Activated T-helper 17 cell treated with anti-CD3 and anti-CD28 coated beads, Interleukin-2, amount 50 U/mL, for 72 hours (primary cell): ENCODE measurements at places on chromosomes 16 and 17.
A peak's percentile ranks its signal among the peaks of the same experiment; 100 is the strongest.

- H3K27ac ChIP-seq, result peak overlapping the region; percentile 12
- ATAC-seq, result peak; percentile 5
- no peaks in the 10 kb centered on the region for H3K36me3 ChIP-seq
- peaks cover 27% of the 10 kb centered on the region for H3K27me3 ChIP-seq
- no peak overlapping the region for H3K4me3 ChIP-seq
Measured at GRCh38 chr17:41212524-41213169, 13.8 kb upstream of the KRTAP9-2 start.

DNA sequence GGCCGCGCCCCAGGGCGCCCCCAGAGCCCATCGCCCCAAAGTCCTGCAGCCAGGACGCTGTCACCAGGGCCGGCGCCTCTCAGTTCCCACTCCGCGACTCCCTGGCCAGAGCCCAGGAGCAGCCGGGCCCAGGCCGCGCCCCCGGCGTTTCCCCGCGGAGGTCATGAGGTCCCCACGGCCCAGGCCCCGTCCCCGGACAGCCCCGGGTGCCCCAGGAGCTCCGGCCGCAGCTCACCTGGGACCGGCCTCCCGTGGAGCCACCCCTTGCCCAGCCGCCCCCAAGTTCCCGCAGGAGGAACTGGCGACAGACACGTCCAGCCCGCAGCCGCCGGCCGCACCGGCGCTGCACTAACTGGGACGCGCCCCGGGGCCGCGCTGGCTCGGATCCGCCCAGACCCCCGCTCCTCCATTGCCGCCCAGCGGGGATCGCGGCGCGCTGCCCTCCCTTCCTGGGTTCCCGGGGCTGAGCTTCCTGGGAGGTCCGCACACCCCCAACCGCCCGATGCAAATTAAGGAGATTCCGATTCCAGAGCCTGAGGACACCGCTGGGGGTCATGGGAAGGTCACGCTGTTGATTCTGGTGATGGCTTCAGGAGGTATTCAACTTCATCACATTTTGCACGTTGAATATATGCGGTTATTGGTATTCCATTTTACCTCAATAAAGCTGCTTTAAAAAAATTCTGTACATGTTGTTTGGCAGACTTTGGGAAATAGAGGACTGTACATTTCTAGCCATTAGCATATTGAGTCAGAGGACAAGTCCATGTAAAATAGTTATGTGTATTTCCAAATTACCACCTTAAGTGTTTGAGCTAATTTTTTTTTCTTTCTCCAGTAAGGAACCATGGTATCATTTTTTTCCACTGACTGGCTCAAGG, 9.9 kb downstream of the AHSP start:
- peaks cover 19% of the 10 kb centered on the region for H3K27me3 ChIP-seq
- no peak overlapping the region for H3K27ac ChIP-seq
- peak; percentile 34 for ATAC-seq

DNA sequence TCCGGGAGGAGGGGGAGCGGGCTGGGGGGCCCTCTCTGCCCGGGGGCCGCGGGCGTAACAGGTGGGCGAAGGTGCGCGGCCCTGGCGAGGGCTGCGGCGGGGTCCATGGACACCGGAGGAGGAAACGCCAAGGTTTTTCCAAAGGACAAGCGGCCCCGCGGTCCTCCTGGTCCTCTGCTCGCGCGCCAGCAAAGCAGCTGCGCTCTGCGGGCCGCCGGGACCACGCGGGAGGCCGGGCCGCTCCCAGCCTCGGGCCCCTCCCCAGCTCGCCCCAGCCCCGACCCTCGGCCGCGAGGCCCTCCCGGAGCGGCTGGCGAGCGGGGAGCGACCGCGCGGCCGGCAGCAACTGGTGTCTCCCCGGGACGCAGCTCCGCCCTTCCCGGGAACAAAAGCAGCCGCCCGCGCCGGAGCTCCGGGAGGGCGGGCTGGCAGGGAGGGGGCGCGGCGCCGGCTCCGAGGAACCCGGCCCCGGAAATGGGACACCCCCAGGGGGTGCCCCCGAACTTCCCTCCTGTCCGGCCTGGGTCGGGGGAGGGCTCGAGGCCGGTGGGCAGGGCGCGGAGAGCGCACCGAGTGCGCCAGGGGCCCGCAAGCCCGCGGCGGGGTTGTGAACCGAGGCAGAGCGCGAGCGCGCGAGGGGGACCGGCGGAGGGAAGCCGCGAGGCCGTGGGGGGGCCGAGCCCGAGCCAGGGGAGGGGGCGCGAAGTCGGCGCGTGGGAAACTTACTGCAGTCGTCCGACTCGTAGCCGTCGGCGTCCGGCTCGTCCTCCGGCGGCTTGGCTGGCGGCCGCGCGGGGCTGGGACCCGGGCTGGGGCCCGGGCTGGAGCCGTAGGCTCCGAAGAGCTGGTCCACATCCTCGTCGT, 837 bp downstream of the DOC2B start:
- ATAC-seq, result no peak
- H3K36me3 ChIP-seq, result no peaks in the 10 kb centered on the region
- H3K4me3 ChIP-seq, result no peak overlapping the region
- H3K27me3 ChIP-seq, result peaks cover 28% of the 10 kb centered on the region
- H3K27ac ChIP-seq, result no peak overlapping the region

GRCh38 chr16:29806099-29806579, at the start of gene MAZ:
MAZ (plus strand) TSS chr16:29806529; CDS start chr16:29806702, 173 bp downstream.
- peaks cover 85% of the 10 kb centered on the region for H3K36me3 ChIP-seq
- peak within 1 kb of the TSS; percentile 97 for H3K4me3 ChIP-seq
- peaks cover 30% of the 10 kb centered on the region for H3K4me1 ChIP-seq
- no peaks in the 10 kb centered on the region for H3K27me3 ChIP-seq
- H3K27ac ChIP-seq, result peak within 1 kb of the TSS; percentile 98

DNA sequence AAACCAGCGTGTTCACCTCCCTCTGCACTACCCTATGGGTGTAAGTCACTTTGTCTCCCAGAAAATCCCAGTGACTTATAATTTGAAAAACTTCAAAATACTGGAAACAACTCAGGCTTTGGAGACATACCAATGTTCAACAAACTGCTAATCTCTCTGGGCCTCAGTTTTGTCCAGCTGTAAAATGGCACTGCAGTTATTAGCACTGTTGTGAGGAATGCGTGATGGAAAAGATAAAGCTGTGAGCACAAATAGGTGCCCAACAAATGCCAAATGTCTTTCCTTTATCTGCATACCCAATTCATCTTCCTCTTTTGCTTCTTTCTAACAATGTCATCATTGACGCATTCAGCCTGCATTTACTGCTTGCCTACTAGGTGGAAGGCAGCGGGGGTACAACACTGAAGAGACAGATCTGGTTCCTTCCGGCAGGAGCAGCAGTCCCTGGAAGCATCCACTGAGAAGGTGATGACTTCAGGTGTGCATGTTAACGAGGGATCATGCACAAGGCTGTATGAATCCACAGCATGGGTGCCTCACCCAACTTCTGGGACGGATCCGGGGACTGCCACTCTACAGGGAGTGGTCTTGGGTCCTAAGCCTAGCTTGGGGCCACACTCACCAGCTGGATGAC, 63.4 kb downstream of the CYTH1 start:
- no peak for ATAC-seq
- peaks cover 32% of the 10 kb centered on the region for H3K36me3 ChIP-seq
- peaks cover 74% of the 10 kb centered on the region for H3K4me1 ChIP-seq
- peak overlapping the region; percentile 66 for H3K27ac ChIP-seq
- H3K27me3 ChIP-seq, result no peaks in the 10 kb centered on the region
- peak overlapping the region; percentile 77 for H3K4me3 ChIP-seq

DNA sequence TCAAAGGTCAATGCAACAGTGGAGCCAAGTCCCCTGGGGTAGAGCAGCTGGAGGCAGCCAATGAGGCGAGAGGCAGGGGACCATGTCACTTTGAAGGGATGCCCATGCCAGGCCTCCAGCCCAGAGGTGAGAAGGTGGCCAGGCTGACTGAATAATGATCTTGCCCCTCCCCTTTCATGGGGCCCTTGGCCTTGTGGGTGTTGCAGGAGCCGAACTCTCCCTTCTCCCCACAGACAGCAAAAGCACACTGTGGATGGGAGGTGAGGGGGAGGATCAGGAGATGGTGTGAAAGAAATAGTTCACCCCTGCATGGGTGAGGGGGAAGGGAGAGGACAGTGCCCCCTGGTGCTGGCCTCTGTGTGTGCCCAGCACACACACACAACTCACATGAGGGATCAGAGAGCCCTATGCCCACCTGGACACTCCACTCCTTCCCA, 15.8 kb upstream of the TBX21 start:
- H3K4me3 ChIP-seq, result peak overlapping the region; percentile 84
- no peaks in the 10 kb centered on the region for H3K27me3 ChIP-seq
- no peaks in the 10 kb centered on the region for H3K36me3 ChIP-seq
- ATAC-seq, result no peak
- peaks cover 57% of the 10 kb centered on the region for H3K4me1 ChIP-seq
